ENCODE measurements at places on chromosomes 1 and 21.

GRCh38 chr1:28358716-28359115, 10.8 kb upstream of the PHACTR4 start:
- DNase-seq, result no peak

DNA sequence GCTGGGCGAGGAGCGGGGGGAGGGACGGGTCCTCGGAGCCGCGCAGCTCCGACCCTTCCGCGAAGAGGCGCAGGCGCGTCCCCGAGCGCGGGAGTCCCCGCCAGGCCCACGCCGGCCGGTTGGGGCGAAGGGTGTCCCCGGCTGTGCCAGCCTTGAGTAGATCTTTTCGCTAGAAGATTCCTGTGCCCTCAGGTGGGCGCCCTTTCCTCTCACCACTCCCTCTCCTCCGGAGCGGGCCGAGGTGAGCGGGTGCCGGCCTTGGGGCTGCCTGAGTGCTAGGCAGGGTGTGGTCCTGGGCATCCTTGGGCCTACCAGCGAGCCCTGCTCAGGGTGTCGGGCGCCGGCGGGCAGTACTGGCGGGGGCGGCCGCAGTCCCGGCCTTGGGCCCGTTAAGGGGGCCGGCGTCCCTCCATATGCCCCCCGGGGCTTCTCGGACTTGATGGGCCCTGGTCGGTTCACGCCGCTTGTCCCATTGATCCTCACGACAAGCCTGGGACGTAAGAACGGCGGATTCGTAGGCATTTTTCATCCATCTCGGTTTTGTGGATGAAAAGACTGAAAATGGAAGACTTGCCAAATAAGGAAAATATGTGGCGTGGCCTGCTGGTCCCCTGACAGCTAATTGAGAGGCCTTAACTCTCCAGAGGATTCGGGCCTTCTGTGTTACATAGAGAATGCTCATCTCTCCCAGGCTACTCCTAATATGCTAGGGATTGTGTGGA, 712 bp downstream of the DEGS1 start:
- peak; percentile 79 for DNase-seq

- DNase-seq, result peak; percentile 99
Observed at GRCh38 chr1:1360506-1361169, 2.3 kb upstream of the MXRA8 start.

- DNase-seq, result no peak
Observed at GRCh38 chr1:41430069-41430468, 54.4 kb downstream of the EDN2 start.

GRCh38 chr1:194570476-194570875, 1384.1 kb upstream of the B3GALT2 start:
- DNase-seq, result peak; percentile 38

- peak; percentile 66 for DNase-seq
Observed at GRCh38 chr1:20361805-20362381, 71.2 kb downstream of the VWA5B1 start.

DNA sequence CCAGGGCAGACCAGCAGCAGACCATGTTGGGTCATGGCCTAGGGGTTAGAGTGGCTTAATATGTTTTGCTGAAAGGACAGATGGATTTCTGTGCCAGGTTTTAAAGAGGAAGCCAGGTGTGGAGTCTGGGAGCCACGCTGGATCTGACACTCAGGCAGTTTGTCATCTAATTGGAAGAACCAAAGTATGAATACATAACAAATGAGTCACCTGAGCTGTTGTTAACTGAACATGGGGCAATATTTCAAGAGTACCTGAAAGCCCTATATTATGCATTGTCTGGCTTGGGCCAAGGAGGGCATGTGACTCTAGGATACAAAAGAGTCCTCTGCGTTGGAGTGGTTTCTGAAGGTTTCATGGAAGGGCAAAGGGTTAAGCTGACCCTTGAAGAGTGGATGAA, 70.6 kb downstream of the LMO4 start:
- DNase-seq, result no peak

DNA sequence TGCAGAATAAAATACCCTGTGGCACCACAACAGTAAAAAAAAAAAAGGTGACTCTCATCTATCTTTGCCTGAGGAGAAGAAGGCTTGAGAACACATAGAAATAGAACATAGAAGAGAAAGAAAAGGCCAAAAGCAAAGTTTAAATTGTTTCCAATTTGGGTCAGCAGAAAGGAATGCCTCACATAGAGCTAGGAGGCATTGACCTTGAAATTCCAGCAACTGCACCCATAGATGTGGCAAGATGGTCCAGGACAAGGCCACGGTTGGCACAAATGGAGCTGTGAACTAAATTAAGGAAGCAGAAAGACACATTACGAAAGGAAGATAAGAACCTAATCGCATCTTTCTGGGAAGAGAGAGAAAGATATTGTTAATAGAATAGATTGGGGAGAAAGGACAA, 588.3 kb downstream of the LMO4 start:
- DNase-seq, result peak; percentile 50

- peak; percentile 64 for DNase-seq
Observed at GRCh38 chr1:208238710-208239472, 5.3 kb downstream of the PLXNA2 start.

GRCh38 chr1:61397935-61398334, 315.6 kb downstream of the NFIA start:
- no peak for DNase-seq

GRCh38 chr21:38937286-38937790, 131.6 kb downstream of the ETS2 start:
- peak; percentile 29 for DNase-seq

DNA sequence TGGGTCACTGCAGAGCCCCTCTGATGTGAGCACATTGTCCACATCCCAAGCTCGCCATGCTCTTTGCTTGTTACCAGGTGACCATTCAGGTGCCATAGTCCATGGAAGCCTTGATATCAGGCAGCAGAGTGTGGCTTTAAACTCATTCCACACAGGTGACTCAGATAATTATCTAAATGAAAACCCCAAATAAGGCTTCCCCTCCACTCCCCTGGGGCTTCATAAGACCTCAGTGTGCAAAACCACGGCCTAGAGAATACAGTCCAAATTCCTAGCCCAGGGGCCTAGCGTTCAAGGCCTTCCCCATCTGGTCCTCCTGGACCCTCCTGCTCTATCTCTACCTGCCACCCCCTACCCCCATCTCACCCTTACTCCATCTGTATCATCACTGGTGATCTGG, 97.1 kb downstream of the ARHGEF10L start:
- peak; percentile 53 for DNase-seq

- DNase-seq, result no peak
Observed at GRCh38 chr1:158179301-158180041, 1.2 kb upstream of the CD1D start.
